Activated CD4-positive, alpha-beta T cell treated with anti-CD3 and anti-CD28 coated beads for 24 hours (primary cell): ENCODE measurements at places on chromosomes 3 and 15.

DNA sequence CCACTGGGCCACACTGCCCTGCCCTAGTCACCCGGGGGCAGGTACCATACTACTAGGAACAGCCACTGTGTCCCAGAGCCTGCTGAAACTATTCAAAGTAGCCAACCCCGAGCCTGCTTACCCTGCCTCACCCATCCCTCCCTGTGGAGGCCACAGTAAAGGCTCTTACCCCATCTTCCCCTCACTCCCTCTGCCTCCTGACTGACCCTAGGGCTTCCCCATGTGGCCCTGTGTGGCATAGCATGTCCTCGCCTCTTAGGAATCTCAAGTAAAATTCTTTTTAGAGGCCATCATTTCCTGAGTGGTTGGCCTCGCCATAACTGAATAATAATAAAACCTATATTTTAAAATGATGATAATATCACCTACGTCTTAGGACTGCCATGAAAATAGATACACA is 112.2 kb upstream of the SLC6A11 start:
- DNase-seq = no peak

- DNase-seq = no peak
Observed at GRCh38 chr3:13092621-13093617, 19.7 kb upstream of the IQSEC1 start.

GRCh38 chr3:146283781-146284445 is 33.0 kb upstream of the PLSCR4 start:
- no peak for DNase-seq

- DNase-seq = no peak
Observed at GRCh38 chr3:115615001-115615814, 8.1 kb upstream of the GAP43 start.

DNA sequence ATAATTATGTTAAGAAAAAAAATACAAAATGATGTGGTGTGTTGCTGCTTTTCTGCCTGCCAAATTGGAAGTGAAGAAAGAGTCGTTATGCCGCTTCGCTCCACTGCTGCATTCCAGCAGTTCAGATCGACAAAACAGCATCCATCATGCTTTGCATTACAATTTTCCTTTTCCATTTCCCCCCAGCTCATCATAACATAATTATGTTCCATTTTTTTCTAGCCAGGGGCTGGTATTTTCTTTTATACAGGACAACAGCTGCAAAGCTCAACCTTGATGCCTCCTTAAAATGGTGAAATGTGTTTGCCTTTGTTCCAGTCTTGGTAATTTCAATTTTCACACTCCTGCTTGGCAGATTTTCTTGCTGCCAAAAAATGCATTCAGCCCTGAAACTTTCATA is 44.9 kb upstream of the KBTBD12 start:
- DNase-seq = no peak

- no peak for DNase-seq
Observed at GRCh38 chr3:94967196-94967595, 904.3 kb downstream of the NSUN3 start.

- no peak for DNase-seq
Observed at GRCh38 chr3:56753206-56753820, 48.4 kb downstream of the ARHGEF3 start.

DNA sequence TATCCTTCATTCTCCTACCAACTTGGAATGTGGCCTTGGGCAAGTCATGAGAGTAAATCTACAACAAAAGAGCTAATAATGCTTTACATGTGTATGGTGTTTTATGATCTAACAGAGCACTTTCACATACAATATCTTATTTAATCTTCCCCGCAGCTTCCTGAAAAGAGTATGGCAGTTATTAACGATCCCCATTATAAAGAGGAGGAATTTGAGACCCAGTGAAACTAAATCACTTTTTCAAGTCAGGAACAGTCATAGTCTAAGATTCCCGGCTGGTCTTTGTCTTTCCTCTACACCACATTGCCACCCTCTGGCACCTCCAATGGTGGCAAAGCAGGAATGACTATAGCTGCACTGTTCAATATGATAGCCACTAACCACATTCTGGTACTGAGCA is 69.7 kb upstream of the CMSS1 start:
- DNase-seq = no peak

GRCh38 chr3:194279701-194280360 is 71.3 kb downstream of the CPN2 start:
- DNase-seq = no peak

- DNase-seq = no peak
Observed at GRCh38 chr3:9316881-9317361, 45.9 kb upstream of the THUMPD3 start.

- no peak for DNase-seq
Observed at GRCh38 chr3:99774467-99774866, 43.2 kb upstream of the CMSS1 start.

DNA sequence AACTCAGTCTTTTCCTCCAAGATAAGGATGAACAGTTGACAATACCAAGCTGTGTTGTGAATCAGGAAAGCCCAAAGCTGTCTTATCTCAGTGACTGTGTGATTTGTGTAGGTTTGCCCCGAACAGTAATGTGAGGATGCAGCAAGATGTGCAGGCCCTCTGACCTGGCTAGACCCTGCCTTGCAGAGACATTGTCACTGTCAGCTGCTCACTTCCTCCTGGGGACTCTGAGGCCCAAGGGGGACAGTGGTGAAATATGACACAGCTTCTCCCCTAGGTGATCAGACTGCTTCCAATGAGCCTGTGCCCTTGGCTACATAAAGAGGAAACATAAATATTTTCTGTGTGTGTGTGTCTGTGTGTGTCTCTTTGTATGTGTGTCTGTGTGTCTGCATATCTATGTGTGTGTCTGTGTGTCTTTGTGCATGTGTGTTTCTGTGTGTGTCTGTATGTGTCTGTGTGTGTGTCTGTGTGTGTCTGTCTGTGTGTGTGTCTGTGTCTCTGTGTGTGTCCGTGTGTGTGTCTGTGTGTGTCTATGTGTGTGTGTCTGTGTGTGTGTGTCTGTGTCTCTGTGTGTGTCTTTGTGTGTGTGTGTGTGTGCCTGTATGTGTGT is 21.7 kb downstream of the LRRK1 start:
- no peak for DNase-seq

GRCh38 chr3:106068381-106068780 is 199.6 kb upstream of the CBLB start:
- DNase-seq = no peak

GRCh38 chr3:119831941-119832371 is 50.1 kb downstream of the NR1I2 start:
- DNase-seq = no peak

- no peak for DNase-seq
Observed at GRCh38 chr15:44812029-44812517, 75.7 kb downstream of the TRIM69 start.

DNA sequence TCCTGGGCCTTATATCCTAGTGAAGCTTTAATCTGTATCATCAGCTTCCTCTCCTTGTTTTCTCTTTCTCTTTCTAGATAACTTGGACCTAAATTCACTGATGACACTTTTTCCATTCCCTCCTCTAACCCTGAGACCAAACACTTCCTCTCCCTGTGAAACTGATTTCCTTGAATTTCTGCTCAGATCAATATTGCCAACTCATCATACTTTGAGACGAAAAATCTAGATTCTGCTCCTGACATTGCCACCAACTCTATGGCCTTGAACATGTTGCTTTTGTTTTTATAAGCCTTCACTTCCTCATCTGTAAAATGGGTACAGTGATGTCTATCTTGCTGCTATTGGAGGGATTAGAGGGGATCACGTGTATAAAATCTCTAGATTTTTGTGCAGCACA is 42.7 kb upstream of the RASGRF1 start:
- DNase-seq = no peak

DNA sequence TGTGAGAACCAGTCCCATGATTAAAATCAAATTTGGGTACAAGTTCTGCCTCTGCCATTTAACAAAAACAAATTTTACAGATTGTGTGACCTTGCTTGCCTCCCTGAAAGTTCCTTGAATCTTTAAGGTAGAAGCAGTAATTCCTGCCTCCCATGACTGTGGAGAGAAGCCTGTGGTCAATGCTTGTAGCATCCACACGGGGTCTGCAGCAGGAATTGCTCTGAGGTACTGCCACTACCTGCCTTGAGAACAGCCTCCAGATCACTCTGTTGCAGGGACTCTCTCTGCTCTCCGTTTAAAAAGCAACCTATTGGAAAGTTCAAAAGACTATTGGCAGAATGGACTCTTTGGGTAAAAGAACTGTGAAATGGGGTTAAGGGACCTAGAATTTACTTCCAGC is 75.9 kb downstream of the SST start:
- no peak for DNase-seq

GRCh38 chr3:72299321-72299802 is 514.4 kb upstream of the PROK2 start:
- DNase-seq = no peak

GRCh38 chr3:118587037-118587741 is 447.5 kb downstream of the IGSF11 start:
- no peak for DNase-seq

DNA sequence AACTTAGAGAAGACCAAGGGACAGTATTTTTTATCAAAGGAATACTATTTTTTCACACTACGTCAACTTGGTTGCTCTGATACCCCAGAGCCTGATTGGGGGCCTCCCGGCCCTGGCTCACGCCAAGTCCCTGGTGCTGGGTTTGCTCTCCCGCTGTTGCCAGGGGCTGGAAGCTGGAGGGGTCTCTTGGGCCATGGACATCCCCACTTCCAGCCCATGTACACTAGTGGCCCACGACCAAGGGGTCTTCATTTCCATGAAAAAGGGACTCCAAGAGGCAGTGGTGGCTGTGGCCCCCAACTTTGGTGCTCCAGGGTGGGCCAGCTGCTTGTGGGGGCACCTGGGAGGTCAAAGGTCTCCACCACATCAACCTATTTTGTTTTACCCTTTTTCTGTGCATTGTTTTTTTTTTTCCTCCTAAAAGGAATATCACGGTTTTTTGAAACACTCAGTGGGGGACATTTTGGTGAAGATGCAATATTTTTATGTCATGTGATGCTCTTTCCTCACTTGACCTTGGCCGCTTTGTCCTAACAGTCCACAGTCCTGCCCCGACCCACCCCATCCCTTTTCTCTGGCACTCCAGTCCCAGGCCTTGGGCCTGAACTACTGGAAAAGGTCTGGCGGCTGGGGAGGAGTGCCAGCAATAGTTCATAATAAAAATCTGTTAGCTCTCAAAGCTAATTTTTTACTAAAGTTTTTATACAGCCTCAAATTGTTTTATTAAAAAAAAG is 20.3 kb upstream of the BSN start:
- DNase-seq = no peak

- no peak for DNase-seq
Observed at GRCh38 chr3:184907681-184908649, 96.0 kb downstream of the VPS8 start.

DNA sequence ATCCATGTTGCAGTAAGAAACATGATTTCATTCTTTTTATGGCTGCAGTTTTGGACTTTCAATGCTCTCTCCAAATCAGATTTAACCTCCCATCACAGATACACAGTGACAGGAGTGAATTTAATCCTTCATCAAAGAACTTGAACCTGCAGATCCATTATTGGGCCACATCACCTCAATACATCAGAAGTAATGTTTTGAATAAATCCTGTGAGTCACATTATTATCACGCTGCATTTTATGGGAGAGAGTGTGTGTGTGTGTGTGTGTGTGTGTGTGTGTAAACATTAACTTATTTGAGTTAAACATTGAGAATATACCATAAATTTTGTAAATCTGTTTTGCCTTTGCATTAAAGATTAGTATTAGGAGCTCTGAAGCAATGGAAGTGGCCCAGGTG is 316.7 kb downstream of the FOXP1 start:
- no peak for DNase-seq

DNA sequence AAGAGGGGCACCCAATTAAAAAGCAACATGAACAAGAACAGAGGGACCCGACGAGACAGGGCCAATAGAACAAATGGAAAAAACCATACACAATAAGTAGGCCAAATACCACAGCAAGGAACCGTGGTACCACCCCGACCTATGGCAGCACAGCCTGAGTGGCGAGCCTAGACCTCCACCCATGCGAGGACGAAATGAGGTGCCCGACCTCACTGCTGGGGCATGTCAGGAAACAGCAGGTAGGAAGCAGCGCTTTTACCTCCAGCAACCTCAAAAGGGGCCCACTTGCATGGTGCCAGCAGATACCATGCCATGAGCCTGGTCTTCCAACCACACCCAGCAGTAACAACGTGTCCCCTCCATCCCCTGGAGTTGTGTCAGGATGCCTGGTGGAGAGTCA is 77.9 kb downstream of the PCSK6 start:
- no peak for DNase-seq

GRCh38 chr3:175585898-175586297 is 726.8 kb downstream of the NAALADL2 start:
- no peak for DNase-seq

DNA sequence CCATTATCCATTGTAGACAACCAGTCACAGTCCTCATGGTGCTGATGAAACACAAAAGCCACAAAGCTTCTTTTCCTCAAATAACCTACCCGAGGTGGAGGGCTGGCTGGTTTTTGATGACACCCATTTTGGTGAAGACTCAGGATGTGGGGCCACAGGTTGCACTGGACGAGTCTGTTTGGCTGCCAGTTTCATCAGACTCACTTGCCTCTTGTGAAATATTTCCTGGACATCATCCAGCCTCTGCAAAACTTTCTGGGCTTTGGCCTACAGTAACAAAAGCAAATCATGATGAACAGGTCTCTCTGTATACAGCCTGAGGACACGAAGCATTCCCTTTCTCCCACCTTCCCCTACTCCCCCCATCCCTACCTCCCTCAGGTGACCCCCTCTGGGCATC is 42.2 kb downstream of the B3GNT5 start:
- no peak for DNase-seq
